ENCODE measurements at places on chromosomes 12 and 14.

- DNase-seq: no peak
Measured at GRCh38 chr14:95524706-95525512, 8.5 kb upstream of the SYNE3 start.

- no peak for DNase-seq
Measured at GRCh38 chr12:38823738-38824137, 81.7 kb downstream of the CPNE8 start.

DNA sequence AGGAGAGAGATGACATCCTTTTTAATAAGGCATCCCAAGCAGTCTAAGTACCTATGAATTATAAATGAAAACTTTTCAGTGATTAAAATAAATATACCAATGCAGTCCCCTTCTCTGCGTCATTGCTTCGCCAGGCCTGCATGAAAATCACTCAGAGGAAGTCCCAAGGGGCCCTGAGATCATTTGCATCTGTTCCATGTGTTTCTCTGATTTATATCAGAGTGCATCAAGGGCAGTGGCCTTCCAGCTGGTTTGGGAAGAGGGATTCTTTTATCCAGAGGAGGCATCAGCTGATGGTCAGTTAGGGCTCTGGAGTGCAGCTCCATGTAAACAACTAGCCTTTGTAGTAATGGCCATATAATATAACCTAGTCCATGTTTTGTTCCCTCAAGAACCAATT lies 210.1 kb downstream of the RGS6 start:
- no peak for DNase-seq

- no peak for DNase-seq
Measured at GRCh38 chr12:47852096-47852571, 32.4 kb upstream of the HDAC7 start.

DNA sequence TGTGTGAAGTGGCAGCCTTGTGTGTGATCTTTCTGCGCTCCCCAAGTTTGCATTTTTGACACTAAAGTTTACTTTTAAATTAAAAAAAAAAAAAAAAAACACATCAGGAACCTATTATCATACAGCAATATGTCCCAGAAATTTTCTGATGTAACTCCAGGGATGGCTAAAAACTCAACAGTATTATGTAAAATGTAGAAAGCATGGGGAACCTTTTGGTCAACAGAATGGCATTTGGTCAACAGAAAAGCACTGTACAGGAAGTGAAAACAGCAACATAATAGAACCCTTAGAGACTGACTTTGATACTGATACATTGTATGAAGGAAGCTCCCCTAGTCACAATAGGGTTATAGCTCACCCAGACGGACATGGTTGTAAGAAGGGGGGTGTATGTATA lies 224.3 kb downstream of the ITPR2 start:
- no peak for DNase-seq

GRCh38 chr14:34111953-34112352 lies 161.1 kb upstream of the EGLN3 start:
- no peak for DNase-seq

GRCh38 chr12:81089412-81089811 lies 11.5 kb downstream of the ACSS3 start:
- DNase-seq: no peak

DNA sequence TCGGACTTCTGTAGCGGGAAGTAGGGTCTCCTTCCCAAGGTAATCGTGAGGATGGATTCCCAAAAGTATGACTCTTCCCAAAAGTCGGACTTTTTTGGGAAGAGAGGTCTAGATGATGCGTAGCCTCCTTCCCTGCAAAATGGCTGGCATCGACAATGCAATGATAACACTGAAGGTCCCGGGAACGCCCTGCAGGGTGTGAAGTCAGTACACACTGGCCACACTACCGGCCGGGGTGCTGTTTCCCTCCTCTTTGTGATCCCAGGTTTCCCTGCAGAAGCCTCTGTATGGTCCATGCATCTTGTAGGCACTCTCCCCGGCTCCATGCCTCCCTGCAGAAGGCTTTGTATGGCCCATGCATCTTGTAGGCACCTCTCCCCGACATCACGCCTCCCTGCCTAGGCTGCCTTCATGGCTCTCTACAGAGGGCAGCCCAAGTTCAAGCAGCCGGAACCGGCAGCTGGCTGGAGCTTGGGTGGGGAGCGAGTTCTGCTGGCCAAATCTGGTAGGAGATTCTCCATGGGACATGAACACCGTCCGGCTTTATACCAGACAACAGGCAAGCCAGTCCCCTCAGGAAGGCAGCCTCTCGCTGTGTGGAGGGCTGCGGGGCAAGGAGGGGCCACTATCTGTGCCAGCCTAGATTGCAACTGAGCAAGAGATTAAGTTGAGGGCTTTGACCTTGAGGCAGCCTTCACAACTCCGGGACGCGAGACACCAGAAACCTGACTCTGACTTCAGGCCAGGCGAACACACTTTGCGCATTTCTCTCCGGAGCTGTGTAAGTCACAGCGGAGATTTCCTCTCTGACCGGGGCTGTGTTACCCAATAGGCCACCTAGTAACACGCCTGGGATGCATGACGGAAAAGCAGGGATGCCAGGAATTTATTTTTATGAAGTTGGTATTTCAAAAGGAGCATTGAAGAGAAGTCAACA lies 23.5 kb downstream of the FZD10 start:
- no peak for DNase-seq

DNA sequence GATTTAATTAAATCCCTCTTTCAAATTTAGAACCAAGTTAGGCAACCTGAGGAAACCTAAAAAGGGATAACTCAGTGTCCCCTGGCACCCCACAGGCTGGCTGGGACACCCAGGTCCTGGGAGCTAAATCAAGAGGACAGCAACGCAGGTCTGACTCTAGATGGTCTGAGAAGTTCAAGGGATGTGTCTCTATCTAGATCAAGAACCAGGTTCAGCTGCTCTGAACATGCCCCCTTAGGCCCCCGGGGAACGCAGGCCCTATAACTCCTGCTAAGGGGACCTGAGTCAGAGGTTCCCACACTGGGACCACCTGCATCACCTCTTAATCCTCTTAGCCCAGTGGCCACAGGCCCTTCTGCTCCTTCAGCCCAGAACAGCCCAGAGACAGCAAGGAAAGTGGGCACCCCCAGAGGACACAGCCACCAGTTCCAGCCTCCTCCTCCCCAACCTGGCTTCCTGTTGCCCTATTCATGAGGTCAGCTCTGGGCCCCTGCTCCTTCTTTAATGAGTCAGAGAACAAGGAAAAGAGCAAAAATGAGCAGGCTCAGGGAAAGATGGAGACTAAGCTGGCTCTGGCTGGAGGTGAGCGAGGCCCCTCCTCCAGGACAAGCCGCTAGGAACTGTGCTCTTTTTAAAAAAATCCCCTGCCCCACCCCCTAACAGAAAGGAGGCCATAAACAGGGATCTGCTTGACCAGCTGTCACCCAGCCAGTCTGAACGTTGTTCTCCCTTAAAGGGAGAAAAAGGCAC lies 10.8 kb downstream of the PITPNM2 start:
- peak; percentile 71 for DNase-seq

GRCh38 chr12:121762269-121762668 lies 31.2 kb downstream of the RHOF start:
- no peak for DNase-seq

DNA sequence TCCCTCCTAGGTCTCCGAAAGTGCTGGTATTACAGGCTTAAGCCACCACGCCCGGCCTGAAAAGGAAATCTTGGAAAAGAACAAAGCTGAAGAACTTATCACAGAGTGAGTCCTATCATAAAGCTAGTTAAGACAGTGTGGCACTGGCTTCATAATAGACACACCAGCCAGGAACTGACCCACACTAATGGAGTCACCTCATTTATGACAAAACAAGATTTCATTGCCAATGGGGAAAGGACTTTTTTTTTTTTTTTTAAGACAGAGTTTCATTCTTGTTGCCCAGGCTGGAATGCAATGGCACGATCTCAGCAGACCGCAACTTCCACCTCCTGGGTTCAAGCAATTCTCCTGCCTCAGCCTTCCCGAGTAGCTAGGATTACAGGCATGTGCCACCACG lies 15.7 kb downstream of the KDM2B start:
- DNase-seq: no peak

- no peak for DNase-seq
Measured at GRCh38 chr14:76923431-76924370, 97.5 kb downstream of the LRRC74A start.

GRCh38 chr14:59284059-59284458 lies 95.6 kb downstream of the DAAM1 start:
- DNase-seq: no peak

- DNase-seq: no peak
Measured at GRCh38 chr12:117079487-117079886, 19.7 kb downstream of the TESC start.

DNA sequence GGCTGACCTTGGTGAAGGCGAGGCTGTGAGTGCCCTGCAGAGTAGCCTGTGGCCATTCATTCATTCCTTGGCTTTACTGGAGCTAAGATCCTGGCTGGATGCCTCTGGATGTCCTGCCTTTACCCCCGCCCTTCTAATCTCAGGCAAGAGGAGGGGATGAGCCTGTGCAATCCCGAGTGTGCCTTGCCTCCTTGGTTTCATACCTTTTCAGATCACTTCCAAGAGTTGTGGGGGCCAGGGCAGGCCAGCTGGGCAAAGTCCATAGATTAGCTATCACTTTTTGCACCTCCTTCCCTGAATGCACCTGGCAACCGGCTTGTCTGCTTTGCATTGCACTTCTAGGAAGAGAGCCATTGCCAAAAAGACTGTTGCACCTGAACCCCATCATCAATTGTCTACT lies 1.5 kb downstream of the VRTN start:
- DNase-seq: no peak

GRCh38 chr12:120677765-120678473 lies 9.0 kb upstream of the MLEC start:
- no peak for DNase-seq

DNA sequence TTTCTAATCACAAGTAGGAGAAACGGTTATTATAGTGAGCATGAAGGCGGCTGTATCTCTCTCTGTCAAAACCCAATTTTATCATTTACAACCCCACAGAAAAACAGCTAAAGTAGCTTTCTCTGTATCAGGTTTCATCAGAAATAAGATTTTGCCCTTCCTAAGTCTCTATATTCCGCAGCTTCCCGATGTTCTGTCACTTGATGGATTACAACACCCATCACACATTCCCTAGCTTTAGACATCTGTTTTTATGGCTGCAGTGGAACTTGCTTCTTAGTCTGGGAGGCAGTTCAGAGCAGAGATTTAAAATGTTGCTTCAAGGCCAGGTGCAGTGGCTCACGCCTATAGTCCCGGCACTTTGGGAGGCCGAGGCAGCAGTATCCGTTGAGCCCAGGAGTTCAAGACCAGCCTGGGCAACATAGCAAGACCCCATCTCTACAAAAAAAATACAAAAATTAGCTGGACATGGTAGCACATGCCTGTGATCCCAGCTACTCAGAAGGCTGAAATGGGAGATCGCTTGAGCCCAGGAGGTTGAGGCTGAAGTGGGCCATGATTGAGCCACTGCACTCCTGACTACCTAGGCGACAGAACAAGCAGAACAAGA lies 27.6 kb upstream of the FOXN3 start:
- DNase-seq: no peak

DNA sequence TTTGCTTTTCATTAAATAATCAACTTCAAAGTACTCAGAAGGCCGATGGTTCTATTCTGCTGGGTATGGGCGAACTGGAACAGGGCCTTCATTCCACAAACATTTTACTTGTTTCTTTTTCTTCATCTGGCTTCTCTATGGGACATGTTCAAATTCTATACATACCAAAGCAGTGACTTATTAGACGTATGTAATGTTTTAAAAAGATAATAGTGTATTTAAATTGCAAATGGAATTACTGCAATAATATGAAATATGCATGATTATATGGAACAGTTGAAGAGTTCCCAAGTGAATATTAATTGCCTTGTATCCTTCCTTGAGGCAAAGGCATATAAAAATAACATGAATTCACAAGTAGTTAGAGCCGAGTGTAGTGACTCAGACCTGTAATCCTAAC lies 75.5 kb downstream of the FAR2 start:
- no peak for DNase-seq

DNA sequence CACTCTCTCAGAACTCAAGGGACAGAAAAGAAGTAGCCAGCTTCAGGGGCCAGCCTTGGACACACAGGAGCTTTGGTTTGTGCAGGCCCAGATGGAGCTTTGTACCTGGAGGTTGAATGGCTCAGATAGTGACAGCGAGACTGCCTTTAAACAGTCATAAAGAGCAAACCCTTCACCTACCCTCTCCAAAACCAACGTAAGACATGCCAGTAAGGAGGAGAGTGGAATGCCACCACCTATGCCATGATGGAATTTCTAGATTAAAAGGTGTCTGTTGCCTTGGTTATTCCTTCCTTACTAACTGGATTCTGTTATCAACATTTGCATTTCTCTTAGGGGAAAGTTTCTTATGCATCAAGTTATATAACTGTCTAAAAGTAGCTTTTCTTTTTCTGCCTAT lies 98.1 kb downstream of the EML1 start:
- DNase-seq: no peak

DNA sequence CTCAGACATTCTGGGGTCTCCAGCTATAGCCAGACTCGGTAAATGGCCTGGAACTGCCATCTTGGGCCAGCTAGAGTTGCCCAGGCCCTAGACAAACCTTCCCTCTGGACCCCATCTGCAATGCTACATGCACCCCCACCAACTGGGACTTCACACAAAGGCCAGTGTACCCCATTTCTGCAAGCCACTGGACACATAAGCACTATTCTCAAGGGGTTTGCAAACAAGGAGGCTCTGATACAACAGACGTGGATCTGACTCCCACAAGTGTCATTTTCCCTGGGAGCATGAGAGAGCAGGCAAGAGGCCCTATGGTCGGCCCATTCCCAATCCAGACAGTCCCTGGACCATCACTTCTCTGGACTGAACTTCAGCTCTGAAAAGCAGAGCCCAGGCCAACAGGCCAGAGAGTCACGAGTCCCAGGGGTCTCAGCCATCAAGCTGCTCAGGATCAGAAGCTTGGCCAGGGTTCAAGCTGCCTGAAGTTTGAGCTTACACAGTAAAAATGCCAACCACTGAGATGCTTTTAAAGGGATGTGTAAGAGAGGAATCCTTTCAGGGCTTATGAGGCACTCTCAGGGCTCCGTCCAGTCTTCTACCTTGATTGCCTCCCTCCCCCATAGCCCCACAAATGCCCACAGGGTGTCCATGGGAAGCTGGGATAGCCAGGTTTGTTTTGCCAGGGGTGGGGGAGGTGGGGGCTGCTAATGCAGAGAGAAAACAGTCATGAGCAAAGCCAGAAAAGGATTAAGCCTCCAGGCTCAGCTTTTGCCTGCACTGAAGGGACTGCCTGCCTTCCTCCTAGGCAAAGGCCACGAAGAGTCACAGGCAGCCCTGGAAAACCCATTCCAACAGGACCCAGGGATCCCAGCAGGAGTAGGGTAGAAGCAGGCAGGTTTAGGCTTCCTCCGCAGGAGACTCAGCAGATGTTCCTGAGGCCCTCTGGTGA lies 31.7 kb upstream of the PNMA1 start:
- DNase-seq: peak; percentile 30

DNA sequence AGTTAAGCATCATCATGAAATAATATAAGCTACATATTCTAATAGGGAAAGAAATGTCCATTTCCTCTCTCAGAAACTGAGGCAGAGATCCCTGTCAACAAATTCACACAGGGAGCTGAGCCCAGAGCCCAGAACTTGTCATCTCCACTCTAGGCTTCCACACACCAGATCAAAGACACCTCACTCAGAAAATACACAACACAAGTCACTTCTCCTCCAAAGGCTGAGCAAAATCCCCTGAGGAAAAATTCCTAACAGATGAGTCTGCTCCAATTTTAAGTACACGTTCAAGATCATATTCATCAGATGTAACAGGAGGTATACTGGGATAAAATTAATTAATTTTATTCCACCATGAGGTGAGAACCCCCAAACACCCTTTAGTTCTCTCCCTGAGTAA lies 227.3 kb downstream of the DPF3 start:
- no peak for DNase-seq

All from left colon (tissue), 2 donors.